Ascending aorta (tissue), 2 donors: ENCODE measurements at places on chromosomes 5 and 9.

GRCh38 chr5:11302663-11303062 is 541.6 kb upstream of the DAP start:
- H3K4me3 ChIP-seq, result no peak overlapping the region
- no peak for DNase-seq
- H3K4me1 ChIP-seq, result no peaks in the 10 kb centered on the region
- H3K27ac ChIP-seq, result no peak overlapping the region
- no peaks in the 10 kb centered on the region for H3K36me3 ChIP-seq

- no peaks in the 10 kb centered on the region for H3K36me3 ChIP-seq
- no peaks in the 10 kb centered on the region for H3K4me1 ChIP-seq
- no peaks in the 10 kb centered on the region for H3K27me3 ChIP-seq
- H3K27ac ChIP-seq, result no peak overlapping the region
- DNase-seq, result no peak
These were observed 242.2 kb downstream of the FAM114A2 start for GRCh38 chr5:153796527-153796926.

GRCh38 chr9:129224618-129225489 is 46.8 kb upstream of the IER5L start:
- H3K4me3 ChIP-seq, result no peak overlapping the region
- H3K4me1 ChIP-seq, result no peaks in the 10 kb centered on the region
- H3K36me3 ChIP-seq, result no peaks in the 10 kb centered on the region
- H3K27me3 ChIP-seq, result no peaks in the 10 kb centered on the region

DNA sequence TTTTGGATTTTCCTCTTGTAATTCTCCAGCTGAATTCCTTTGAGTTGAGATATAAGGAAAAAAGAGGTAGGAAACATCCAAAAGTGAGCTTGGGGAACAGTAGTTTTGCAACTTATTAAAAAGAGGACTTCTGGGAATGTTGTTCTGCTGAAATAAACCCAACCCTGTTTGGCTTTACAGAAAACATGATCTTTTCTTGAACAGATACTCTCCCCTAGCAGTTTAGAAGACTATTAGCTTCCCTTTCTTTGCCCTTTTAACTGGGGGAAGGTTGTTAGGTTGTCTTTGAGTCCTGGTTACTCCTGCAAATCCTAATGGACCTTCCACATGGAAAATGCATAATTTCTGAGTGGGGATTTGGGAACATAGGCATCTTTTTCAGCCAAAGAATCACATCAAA is 168.7 kb upstream of the RPS23 start:
- no peaks in the 10 kb centered on the region for H3K36me3 ChIP-seq
- H3K27ac ChIP-seq, result peak overlapping the region; percentile 4
- DNase-seq, result no peak
- peaks cover 27% of the 10 kb centered on the region for H3K4me1 ChIP-seq

- peak overlapping the region; percentile 88 for H3K27ac ChIP-seq
- H3K36me3 ChIP-seq, result peaks cover 4% of the 10 kb centered on the region
- no peaks in the 10 kb centered on the region for H3K27me3 ChIP-seq
- peaks cover 2% of the 10 kb centered on the region for H3K4me1 ChIP-seq
- no peak overlapping the region for H3K4me3 ChIP-seq
- no peak for DNase-seq
These were observed 55.9 kb upstream of the IL17B start for GRCh38 chr5:149435015-149435376.

- no peaks in the 10 kb centered on the region for H3K27me3 ChIP-seq
- DNase-seq, result no peak
- no peak overlapping the region for H3K27ac ChIP-seq
- H3K4me1 ChIP-seq, result peaks cover 2% of the 10 kb centered on the region
These were observed 341.4 kb downstream of the ARHGEF28 start for GRCh38 chr5:73967347-73967746.

- peak overlapping the region; percentile 76 for H3K27ac ChIP-seq
- no peaks in the 10 kb centered on the region for H3K36me3 ChIP-seq
- DNase-seq, result no peak
- peaks cover 9% of the 10 kb centered on the region for H3K4me1 ChIP-seq
These were observed 216.7 kb downstream of the NFIB start for GRCh38 chr9:14097215-14097614.

DNA sequence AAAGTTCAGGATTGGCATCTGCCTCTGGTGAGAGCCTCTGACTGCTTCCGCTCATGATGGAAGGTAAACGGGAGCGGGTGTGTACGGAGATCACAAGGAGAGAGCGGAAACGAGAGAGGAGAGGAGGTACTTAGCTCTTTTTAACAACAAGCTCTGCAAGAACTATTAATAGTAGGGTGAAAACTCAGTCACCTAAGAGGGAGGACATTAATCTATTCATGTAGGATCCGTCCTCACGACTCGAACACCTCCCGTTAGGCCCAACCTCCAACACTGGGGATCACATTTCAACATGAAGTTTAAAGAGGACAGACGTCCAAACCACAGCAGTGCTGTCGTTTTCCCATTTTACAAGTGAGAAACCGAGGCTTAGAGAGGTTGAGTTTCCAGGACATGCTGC is 173.7 kb downstream of the SLC28A3 start:
- H3K27ac ChIP-seq, result no peak overlapping the region
- H3K4me1 ChIP-seq, result no peaks in the 10 kb centered on the region
- H3K36me3 ChIP-seq, result no peaks in the 10 kb centered on the region
- DNase-seq, result no peak

DNA sequence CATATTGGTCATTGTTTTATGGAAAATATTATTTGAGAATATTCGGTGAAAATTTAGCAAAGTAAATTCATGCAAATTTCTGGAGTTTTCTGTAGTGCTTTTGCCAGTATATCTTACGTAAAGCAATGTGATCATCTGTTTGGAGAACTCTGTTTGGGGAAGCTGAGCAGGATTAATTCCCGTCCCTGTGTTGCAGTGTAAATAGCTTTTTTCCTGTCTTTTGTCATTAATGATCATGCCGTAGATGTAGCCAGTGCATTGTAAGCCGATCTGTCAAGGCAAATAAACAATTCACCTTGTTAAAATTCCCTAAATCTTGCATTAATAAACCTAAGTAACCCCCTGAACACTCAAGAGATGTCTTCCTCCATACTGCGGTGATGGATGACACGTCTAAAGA is 39.2 kb downstream of the PPIC start:
- no peaks in the 10 kb centered on the region for H3K27me3 ChIP-seq
- H3K36me3 ChIP-seq, result no peaks in the 10 kb centered on the region
- H3K4me1 ChIP-seq, result no peaks in the 10 kb centered on the region

GRCh38 chr9:77798140-77798539 is 150.0 kb upstream of the GNA14 start:
- no peaks in the 10 kb centered on the region for H3K27me3 ChIP-seq
- no peak for DNase-seq

DNA sequence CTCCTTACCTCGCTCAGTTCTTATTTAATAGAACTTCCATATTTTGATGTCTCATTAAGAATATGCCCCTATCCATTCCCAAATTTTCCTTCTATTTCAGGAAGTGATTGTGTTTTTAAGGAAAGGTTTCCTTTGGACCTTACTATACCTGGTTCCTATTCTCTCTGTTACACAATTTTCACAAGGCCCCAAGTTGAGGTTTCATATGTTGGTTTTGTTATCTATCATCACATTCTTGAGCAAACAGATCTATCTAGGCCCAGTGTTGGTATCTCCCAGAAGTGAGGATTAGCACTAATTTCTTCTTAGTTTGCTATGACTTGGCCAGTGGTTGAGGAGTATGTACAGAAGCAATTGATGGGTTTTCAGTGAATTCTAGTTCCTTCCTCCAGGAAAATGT is 41.5 kb downstream of the ALG2 start:
- H3K27me3 ChIP-seq, result no peaks in the 10 kb centered on the region
- H3K36me3 ChIP-seq, result no peaks in the 10 kb centered on the region
- peaks cover 4% of the 10 kb centered on the region for H3K4me1 ChIP-seq
- H3K27ac ChIP-seq, result no peak overlapping the region
- no peak for DNase-seq
- H3K4me3 ChIP-seq, result no peak overlapping the region

GRCh38 chr9:79688363-79688762 is 116.6 kb downstream of the TLE4 start:
- DNase-seq, result no peak
- H3K36me3 ChIP-seq, result no peaks in the 10 kb centered on the region
- peaks cover 7% of the 10 kb centered on the region for H3K4me1 ChIP-seq
- no peaks in the 10 kb centered on the region for H3K27me3 ChIP-seq

DNA sequence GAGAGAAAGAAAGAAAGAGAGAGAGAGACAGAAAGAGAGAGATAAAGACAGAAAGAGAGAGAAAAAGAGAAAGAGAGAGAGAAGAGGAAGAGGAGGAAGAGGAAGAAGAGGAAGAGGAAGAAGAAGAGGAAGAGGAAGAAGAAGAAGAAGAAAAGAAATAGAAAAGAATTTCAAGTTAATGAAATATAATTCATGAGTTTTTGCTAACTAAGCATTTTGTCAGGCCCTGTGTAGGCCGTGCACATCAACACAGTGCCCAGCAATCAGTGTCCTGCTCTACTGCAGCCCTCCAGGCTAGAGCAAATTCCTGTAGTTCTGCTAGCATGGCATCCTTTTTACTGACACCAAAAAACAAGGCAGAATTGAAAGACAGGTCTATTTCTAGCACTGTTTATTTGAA is 62.1 kb downstream of the PLPP1 start:
- DNase-seq, result no peak
- H3K4me1 ChIP-seq, result peaks cover 2% of the 10 kb centered on the region
- no peaks in the 10 kb centered on the region for H3K27me3 ChIP-seq

- H3K4me1 ChIP-seq, result no peaks in the 10 kb centered on the region
- H3K36me3 ChIP-seq, result no peaks in the 10 kb centered on the region
- no peak overlapping the region for H3K4me3 ChIP-seq
- H3K27me3 ChIP-seq, result no peaks in the 10 kb centered on the region
- peak overlapping the region; percentile 38 for H3K27ac ChIP-seq
These were observed 206.6 kb upstream of the RFX3 start for GRCh38 chr9:3732077-3733038.

GRCh38 chr9:125160750-125161149 is 17.4 kb upstream of the SCAI start:
- H3K36me3 ChIP-seq, result peaks cover 7% of the 10 kb centered on the region
- H3K27ac ChIP-seq, result peak overlapping the region; percentile 56

DNA sequence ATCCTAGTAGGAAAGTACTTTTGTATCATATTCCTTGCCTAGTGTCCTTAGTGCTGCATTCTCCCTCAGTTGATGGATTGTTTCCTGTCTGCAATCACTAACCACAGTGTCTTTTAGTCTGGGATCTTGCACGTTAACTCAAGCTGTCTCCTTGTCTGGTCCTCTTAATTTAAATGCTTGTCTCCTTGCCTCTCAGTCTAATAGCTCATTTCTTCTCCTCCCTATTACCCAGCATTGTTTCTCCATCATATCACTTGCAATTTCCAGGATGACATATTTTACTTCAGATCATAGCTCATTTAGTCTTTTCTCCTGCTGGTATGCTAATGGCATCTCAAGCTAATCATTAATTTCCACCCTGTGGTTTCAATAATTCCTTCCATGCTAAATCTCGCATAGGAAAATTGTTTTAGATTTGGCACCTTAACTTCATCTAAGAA is 2052.0 kb upstream of the C9orf72 start:
- H3K4me1 ChIP-seq, result no peaks in the 10 kb centered on the region
- no peaks in the 10 kb centered on the region for H3K27me3 ChIP-seq
- no peaks in the 10 kb centered on the region for H3K36me3 ChIP-seq
- H3K4me3 ChIP-seq, result no peak overlapping the region
- no peak overlapping the region for H3K27ac ChIP-seq

- DNase-seq, result no peak
- peak overlapping the region; percentile 88 for H3K4me3 ChIP-seq
- H3K36me3 ChIP-seq, result peaks cover 4% of the 10 kb centered on the region
- H3K27ac ChIP-seq, result peak overlapping the region; percentile 98
- peaks cover 4% of the 10 kb centered on the region for H3K4me1 ChIP-seq
These were observed 954 bp downstream of the TBCA start for GRCh38 chr5:77774981-77775789.

GRCh38 chr5:174145821-174146220 is 100.3 kb downstream of the NSG2 start:
- no peak for DNase-seq
- H3K36me3 ChIP-seq, result no peaks in the 10 kb centered on the region
- H3K27ac ChIP-seq, result no peak overlapping the region
- no peaks in the 10 kb centered on the region for H3K4me1 ChIP-seq
- H3K4me3 ChIP-seq, result no peak overlapping the region

DNA sequence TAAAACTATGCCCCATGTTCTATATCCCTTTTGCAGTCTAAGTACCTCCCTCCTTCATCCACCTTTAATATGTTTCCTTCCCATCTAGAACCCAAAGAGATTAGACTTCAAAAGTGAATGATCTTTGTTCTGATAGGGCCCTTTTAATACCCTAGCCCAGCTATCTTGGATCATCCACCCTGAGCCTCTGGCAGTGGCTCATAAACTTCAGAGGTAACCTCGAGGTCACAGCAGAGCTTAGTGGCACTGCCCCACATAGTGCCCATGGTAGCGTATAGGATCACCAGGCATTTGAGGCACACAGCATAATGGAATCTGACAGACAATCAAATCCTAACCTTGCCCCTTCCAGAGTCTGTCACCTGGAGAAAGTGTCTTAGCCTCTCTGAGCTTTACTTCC is 15.8 kb downstream of the ADRB2 start:
- no peaks in the 10 kb centered on the region for H3K4me1 ChIP-seq
- H3K27ac ChIP-seq, result no peak overlapping the region
- no peaks in the 10 kb centered on the region for H3K27me3 ChIP-seq
- DNase-seq, result no peak

DNA sequence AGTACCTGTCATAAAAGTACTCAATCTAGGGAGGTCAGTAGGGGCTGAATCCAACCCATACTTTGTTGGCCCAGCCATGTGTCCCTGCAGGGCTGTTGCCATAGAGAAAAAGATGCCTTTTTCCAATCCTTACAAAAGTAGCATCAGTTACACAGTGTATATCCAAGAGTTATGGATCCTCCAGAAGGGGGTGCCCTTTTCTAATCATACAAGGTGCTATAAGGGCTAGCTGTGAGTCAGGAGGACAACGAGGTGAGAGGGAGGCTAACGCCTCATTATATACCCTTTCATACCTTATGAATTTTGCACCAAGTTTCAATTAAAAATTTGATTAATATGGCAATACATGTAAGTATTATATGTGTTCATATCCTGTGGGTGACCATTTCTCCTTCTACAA is 4.8 kb downstream of the KIAA0825 start:
- H3K27me3 ChIP-seq, result no peaks in the 10 kb centered on the region
- no peaks in the 10 kb centered on the region for H3K36me3 ChIP-seq
- no peaks in the 10 kb centered on the region for H3K4me1 ChIP-seq
- H3K27ac ChIP-seq, result no peak overlapping the region
- DNase-seq, result no peak

GRCh38 chr5:174789596-174789995 is 65.2 kb downstream of the MSX2 start:
- no peaks in the 10 kb centered on the region for H3K27me3 ChIP-seq
- no peaks in the 10 kb centered on the region for H3K36me3 ChIP-seq
- H3K27ac ChIP-seq, result no peak overlapping the region
- no peak overlapping the region for H3K4me3 ChIP-seq
- no peak for DNase-seq

GRCh38 chr9:73030370-73031030 is 77.6 kb upstream of the ALDH1A1 start:
- H3K27me3 ChIP-seq, result no peaks in the 10 kb centered on the region
- no peak for DNase-seq
- H3K4me1 ChIP-seq, result peaks cover 2% of the 10 kb centered on the region
- no peaks in the 10 kb centered on the region for H3K36me3 ChIP-seq
- no peak overlapping the region for H3K27ac ChIP-seq
- H3K4me3 ChIP-seq, result no peak overlapping the region

- no peaks in the 10 kb centered on the region for H3K4me1 ChIP-seq
- no peak for DNase-seq
- H3K27me3 ChIP-seq, result no peaks in the 10 kb centered on the region
These were observed 38.8 kb downstream of the MYO10 start for GRCh38 chr5:16897284-16897704.
